ENCODE measurements at places on chromosomes 2 and 18. TPM values are rescaled to one million over a fixed set of nuclear protein-coding genes. Genes with fewer than 3 reads are reported as not detected.
A peak's percentile ranks its signal among the peaks of the same experiment; 100 is the strongest.

GRCh38 chr2:221529177-221529942 is 42.7 kb downstream of the EPHA4 start:
- H3K36me3 ChIP-seq = no peaks in the 10 kb centered on the region
- DNase-seq = no peak
- H3K27me3 ChIP-seq = no peaks in the 10 kb centered on the region
- peaks cover 37% of the 10 kb centered on the region for H3K4me1 ChIP-seq
- no peak overlapping the region for H3K27ac ChIP-seq

DNA sequence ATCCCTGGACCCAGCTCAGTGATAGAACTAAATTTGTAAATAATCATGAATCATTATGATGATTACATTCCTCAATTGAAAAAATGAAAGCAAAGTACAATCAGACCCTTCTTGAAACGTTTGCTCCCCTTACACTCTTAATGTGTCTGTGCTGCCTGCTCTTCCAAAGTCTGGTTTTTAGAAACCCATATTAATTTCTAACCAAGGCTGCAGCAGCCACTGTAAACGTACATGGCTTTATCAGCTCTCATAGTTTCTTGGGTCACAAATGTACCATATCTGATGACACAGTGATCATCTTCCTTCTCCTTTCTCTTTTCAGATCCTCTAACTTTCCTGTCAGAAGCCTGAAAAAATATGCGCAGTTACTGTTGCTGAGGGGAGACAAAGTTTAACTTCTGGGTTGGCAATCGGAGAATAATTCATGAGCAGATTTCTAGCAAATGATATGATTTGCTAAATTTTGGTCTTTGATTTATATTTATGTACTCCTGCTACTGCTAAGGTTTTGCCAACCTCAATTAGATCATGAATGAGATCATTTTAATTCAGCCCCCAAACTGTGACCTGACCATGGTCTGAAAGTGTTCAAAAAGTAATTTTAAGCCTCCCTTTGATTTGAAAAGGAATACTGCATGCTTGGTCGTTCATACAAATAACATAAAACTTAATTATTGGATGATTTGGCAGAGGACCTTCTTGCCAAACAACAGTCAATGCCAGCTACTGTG is 12.3 kb downstream of the ZEB2 start:
- no peak overlapping the region for H3K27ac ChIP-seq
- no peaks in the 10 kb centered on the region for H3K27me3 ChIP-seq
- H3K4me1 ChIP-seq = no peaks in the 10 kb centered on the region
- H3K36me3 ChIP-seq = no peaks in the 10 kb centered on the region
- DNase-seq = no peak
- no peak overlapping the region for H3K4me3 ChIP-seq

- H3K36me3 ChIP-seq = no peaks in the 10 kb centered on the region
- H3K27me3 ChIP-seq = no peaks in the 10 kb centered on the region
Observed at GRCh38 chr2:162908567-162908966, 70.0 kb upstream of the KCNH7 start.

PAIP2B gene
- total RNA-seq = 1.1 TPM

C18orf54 gene
- total RNA-seq = 3.6 TPM

- H3K4me1 ChIP-seq = no peaks in the 10 kb centered on the region
- DNase-seq = no peak
- no peak overlapping the region for H3K27ac ChIP-seq
Observed at GRCh38 chr2:70837980-70838925, 2.6 kb upstream of the CD207 start.

GRCh38 chr2:232447638-232448303 is 8.2 kb upstream of the ALPI start:
- H3K4me1 ChIP-seq = no peaks in the 10 kb centered on the region
- no peak for DNase-seq

- H3K36me3 ChIP-seq = no peaks in the 10 kb centered on the region
- no peak overlapping the region for H3K4me3 ChIP-seq
- no peak for DNase-seq
- no peak overlapping the region for H3K27ac ChIP-seq
- no peaks in the 10 kb centered on the region for H3K4me1 ChIP-seq
Observed at GRCh38 chr2:36193680-36194079, 161.9 kb upstream of the CRIM1 start.

DNA sequence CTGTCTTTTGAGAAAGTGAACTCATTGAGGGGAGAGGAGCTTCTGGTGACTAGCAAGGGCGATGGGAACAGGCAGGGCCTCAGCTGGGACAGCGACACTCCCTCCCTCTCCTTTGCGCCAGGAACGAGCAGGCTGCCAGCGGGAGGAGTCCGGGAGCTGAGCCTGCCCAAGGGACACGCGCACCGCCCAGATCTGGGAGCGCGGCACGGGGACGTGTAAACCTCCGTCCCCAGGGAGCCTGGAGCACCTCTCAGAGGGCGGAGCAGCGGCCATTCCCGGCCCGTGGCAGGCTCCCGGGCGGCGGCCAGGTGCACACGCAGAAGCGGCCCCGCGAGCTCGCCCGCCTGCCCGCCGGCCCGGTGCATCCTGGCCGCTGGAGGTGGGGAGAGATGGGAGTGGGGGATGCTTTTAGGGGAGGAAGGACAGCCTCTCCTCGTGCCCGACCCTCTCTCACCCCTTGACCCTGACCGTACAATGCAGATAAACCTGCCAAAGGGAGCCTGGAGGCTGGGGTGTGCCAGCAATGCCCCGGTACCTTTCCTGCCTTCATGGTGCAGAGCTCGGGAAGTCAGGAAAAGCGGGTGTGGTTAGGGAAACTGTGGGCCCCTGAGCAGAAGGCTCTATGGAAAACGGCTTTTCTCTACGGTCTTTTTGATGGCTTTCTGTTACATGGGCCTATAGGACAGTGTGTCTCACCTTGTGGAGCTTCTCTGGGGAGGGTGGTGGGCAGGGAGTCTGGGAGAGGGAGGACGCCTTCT is 2.2 kb downstream of the AQP4 start:
- H3K27ac ChIP-seq = no peak overlapping the region
- H3K4me1 ChIP-seq = no peaks in the 10 kb centered on the region
- H3K27me3 ChIP-seq = no peaks in the 10 kb centered on the region

CASP10 gene
- 49.8 TPM for total RNA-seq

USP40 gene
- 24.3 TPM for total RNA-seq

- DNase-seq = no peak
- no peak overlapping the region for H3K4me3 ChIP-seq
- no peaks in the 10 kb centered on the region for H3K36me3 ChIP-seq
- H3K27me3 ChIP-seq = no peaks in the 10 kb centered on the region
Observed at GRCh38 chr2:72619626-72620025, 206.2 kb downstream of the EXOC6B start.

- H3K36me3 ChIP-seq = no peaks in the 10 kb centered on the region
- H3K4me1 ChIP-seq = peaks cover 25% of the 10 kb centered on the region
- H3K27ac ChIP-seq = no peak overlapping the region
- no peak for DNase-seq
- H3K4me3 ChIP-seq = no peak overlapping the region
Observed at GRCh38 chr2:162062559-162062958, 11.5 kb downstream of the DPP4 start.

TUBB8B gene
- total RNA-seq = not detected

CHST10 gene
- total RNA-seq = 4.9 TPM

DNA sequence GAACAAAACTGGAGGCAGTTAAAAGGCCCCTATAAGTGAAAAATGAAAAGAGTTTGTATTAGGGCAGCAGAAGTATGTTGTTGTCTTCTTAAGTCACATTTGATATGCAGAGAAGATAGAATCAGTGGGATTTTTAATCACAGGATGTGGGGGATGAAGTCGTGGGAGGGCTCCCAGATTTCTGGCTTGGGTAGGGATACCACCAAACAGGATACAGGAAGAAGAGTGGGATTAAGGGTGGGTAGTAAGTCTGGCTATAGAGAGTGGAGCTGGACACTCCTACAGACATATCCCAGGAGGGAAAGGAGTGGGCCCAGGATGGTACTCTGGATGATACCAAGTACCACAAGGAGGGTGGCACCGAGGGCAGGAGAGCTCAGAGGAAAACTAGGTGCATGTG is 99.3 kb downstream of the GAREM1 start:
- no peak overlapping the region for H3K27ac ChIP-seq
- H3K4me3 ChIP-seq = no peak overlapping the region
- no peaks in the 10 kb centered on the region for H3K27me3 ChIP-seq
- no peak for DNase-seq
- no peaks in the 10 kb centered on the region for H3K4me1 ChIP-seq

DNA sequence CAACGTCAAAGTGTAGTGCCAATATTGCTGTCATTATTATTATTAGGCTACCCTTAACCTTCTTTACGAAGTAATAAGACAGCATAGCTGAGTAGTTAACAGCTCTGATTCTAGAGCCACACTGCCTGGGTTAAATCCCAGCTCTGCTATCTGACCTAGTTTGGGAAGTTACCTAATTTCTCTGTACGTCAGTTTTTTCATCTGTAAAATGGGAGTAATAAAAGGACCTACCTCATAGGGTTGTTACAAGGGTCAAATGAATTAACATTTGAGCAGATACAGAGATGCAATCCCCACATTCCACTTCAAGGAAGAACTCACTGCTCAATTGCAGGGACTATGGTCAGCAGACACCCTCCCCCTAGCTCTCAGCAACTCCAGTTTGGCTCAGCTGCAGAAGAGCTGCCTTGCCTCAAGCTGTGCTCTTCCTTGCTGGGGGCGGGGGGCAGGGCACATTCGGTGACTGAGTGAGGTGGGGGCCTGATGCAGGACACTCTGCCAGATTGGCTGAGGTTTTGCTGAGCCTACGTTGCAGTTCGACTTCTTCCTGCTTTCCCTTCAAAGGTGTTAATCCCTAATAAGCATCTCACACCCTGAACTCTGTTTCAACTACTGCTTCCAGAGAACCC is 11.0 kb upstream of the LGALSL start:
- H3K36me3 ChIP-seq = no peaks in the 10 kb centered on the region
- no peaks in the 10 kb centered on the region for H3K4me1 ChIP-seq
- no peak overlapping the region for H3K27ac ChIP-seq

DNA sequence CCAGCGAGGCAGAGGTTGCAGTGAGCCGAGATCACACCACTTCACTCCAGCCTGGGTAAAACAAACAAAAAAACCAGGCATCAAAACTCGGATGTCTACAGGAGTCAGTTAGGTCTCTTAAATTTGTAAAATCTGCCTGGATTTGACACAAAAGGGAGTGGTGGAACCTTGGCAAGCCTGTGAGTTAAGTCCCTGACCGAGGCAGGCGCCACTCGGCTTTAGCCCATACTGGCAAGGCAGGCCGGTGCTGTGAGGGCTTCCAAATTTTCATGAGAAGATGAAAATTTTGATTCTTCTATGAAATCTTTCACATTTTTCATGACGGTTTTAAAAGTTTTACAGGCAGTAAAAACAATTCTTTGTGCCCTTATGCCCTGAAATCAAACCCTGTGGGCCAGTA is 165.8 kb downstream of the FMNL2 start:
- no peak for DNase-seq
- no peak overlapping the region for H3K27ac ChIP-seq
- H3K27me3 ChIP-seq = no peaks in the 10 kb centered on the region
- no peaks in the 10 kb centered on the region for H3K36me3 ChIP-seq

GRCh38 chr2:134393075-134393461 is 139.2 kb downstream of the MGAT5 start:
- DNase-seq = no peak
- H3K27ac ChIP-seq = no peak overlapping the region
- H3K4me1 ChIP-seq = no peaks in the 10 kb centered on the region
- no peak overlapping the region for H3K4me3 ChIP-seq
- no peaks in the 10 kb centered on the region for H3K36me3 ChIP-seq

DNA sequence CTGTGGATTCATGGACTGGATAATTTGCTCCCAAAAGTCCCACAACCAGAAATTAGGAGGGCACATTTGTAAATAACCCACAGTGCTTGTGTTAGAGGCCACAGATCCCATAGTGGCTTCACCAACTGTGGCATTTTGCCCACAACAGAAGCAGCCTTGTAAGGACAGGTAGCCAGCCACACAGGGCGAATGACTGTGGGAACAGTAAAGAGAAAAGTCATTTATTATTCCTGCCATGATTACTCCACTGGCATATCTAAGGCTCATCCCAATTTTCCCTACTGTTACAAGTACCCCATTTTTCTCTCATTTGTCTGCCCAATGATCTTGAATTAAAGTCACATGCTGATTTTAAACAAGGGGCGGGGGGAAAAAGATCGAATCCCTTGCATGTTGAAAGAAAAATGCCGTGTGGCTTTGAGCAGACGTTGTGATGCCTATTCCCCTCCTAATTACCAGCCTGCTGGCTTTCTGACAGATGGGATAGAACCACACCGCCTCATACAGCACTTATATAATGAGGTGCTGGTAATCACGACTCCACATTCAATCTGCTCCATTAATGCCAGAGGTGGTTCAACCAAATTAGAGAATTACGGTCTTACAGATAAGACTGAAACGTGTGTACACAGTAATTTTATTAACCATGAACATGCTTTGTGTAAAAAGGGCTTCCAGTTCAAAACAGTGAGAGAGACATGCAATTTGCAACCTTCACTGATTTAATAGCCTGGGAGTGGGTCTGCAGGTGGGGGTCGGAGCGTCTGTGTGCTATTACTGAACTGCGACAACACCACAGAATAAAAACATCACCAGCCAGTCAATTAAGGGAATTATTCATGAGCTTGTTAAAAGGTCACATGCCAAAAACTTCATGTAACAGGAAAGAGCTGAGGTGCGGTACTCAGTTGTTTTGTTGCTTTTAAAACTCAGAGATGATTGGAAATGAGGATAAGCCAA is 196.0 kb downstream of the TMEM163 start:
- H3K4me1 ChIP-seq = no peaks in the 10 kb centered on the region
- H3K27me3 ChIP-seq = no peaks in the 10 kb centered on the region
- H3K27ac ChIP-seq = no peak overlapping the region
- no peak for DNase-seq

SLC9A4 gene
- total RNA-seq = 0.08 TPM

DNA sequence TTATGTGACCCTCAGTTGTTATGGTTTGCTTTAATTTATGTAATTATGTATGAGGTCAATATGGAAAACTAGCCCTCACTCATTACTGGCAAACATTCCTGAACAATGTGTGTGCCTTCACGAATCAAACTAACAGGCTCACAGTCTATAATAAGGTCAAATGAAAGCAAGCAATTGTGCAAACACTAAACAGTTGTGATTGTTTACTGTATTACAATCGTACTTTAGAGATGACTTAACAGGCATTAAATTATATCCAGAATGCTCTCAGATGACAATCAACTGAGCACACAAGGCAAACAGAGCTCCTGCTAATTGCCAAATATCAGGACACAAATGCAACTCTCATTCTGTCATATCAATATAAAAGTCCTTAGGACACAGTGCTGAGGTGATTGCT is 29.5 kb downstream of the COL5A2 start:
- H3K27me3 ChIP-seq = no peaks in the 10 kb centered on the region
- no peak overlapping the region for H3K27ac ChIP-seq
- H3K4me1 ChIP-seq = no peaks in the 10 kb centered on the region
- no peak for DNase-seq

AQP12B gene
- total RNA-seq = not detected

FOXI3 gene
- not detected for total RNA-seq

DNA sequence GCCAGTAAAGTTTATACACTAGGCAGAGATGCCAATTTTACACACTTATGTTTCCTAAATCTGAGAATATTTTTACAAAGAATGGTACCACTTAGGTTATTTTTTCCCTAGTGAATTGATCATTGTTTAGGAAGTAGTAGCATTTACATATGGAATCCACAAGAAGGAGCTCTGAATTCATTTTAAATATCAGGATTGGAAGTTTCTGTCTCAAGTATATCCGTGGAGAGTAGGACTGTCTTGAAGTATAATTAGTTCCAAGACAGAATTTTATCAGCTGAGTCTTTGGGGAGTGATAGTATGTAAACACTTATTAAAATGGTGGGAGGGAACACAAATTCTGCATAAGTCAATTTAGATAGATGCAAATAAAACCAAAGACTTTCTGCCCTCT is 82.3 kb upstream of the FAM98A start:
- H3K27ac ChIP-seq = no peak overlapping the region
- H3K4me3 ChIP-seq = no peak overlapping the region
- H3K4me1 ChIP-seq = no peaks in the 10 kb centered on the region
- no peaks in the 10 kb centered on the region for H3K27me3 ChIP-seq

GRCh38 chr18:35580701-35581539 is 620 bp upstream of the GALNT1 start:
- H3K36me3 ChIP-seq = no peaks in the 10 kb centered on the region
- DNase-seq = peak; percentile 62
- peak overlapping the region; percentile 77 for H3K27ac ChIP-seq
- H3K4me1 ChIP-seq = peaks cover 11% of the 10 kb centered on the region
